ENCODE measurements at places on chromosomes 11 and 22. TPM values are rescaled to one million over a fixed set of nuclear protein-coding genes. Genes with fewer than 3 reads are reported as not detected.

GAB4 gene
- total RNA-seq: not detected

CRYBB2 gene
- total RNA-seq: not detected

GRK3 gene
- total RNA-seq: 19.4 TPM

PLEKHB1 gene
- total RNA-seq: 42.7 TPM

CHCHD10 gene
- total RNA-seq: 38.8 TPM

IRAG1 gene
- 6.1 TPM for total RNA-seq

LMO2 gene
- total RNA-seq: 0.49 TPM

DNAJB7 gene
- not detected for total RNA-seq

CALCA gene
- total RNA-seq: not detected

GRCh38 chr11:587978-588380 is 11.7 kb downstream of the PHRF1 start:
- no peaks in the 10 kb centered on the region for H3K27me3 ChIP-seq
- no peak overlapping the region for H3K27ac ChIP-seq
- peaks cover 9% of the 10 kb centered on the region for H3K36me3 ChIP-seq
- no peak overlapping the region for H3K4me3 ChIP-seq

- no peak overlapping the region for H3K27ac ChIP-seq
- H3K27me3 ChIP-seq: peaks cover 2% of the 10 kb centered on the region
- H3K4me1 ChIP-seq: no peaks in the 10 kb centered on the region
- H3K36me3 ChIP-seq: no peaks in the 10 kb centered on the region
- no peak for DNase-seq
These were observed 55.2 kb downstream of the SLC1A2 start for GRCh38 chr11:35363854-35364780.

DNA sequence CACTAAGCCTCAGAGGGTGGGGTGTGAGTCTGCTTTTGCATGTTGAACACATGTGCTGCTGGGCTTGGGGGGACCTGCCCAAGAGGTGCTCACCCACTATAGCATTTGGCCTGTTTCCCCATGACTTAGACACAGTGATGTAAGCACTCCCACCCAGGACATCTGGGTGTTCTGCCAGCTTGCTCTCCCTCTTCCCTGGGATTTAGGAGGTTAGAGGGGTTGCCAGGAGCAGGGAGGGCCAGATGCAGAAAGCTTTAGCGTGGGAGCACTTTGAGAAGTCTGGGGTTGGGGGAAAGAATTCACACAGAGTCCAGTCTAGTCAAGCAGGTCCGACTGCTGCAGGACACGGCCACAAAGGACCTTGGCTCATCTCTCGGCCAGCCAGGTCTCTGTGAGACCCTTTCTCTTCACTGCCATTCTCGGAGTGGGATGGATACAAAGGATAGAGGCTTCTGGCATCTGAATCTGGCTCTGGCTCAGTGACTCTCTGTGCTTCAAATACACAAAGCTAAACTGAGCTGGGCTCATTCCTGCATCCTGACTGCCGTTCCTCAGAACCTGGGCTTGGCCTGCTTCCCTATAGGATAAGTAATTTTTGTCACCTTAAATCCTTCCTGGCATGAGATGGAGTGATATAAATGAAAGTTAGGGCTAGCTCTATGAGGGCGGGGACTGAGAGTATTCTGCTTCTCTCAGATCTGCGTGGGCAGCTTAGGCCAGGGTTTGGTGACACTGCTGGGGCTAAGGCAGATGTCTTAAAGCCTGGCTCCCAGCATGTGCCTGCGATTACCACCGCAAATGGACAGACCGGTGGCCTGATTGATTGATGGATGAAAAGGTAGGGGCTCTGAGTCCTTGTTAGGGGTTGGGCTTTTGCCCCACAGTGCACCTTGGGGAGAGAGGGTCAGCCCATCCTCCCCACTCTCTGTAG is 14.5 kb downstream of the USP2 start:
- H3K36me3 ChIP-seq: no peaks in the 10 kb centered on the region
- peaks cover 43% of the 10 kb centered on the region for H3K4me1 ChIP-seq
- no peak overlapping the region for H3K4me3 ChIP-seq
- peaks cover 44% of the 10 kb centered on the region for H3K27me3 ChIP-seq

DNA sequence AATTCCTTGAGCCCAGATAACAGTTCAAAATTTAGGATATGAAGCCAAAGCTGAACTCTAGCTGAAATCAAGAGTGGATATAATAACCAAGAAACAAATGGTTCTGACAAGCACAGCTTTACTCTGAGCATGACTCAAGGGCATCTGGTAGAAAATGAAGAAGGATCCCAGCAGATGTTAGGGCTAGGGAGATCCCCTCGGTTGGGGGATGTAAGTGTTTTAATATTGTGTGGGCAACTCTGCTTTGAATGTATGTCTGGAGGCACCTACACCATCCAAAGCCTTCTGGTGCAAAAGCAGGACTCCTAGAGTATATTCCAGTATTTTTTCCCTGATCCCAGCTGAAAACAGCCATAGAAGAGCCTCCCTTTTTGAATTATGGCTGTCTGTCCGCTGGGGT is 61.7 kb downstream of the FLI1 start:
- H3K4me3 ChIP-seq: no peak overlapping the region
- peaks cover 17% of the 10 kb centered on the region for H3K4me1 ChIP-seq
- DNase-seq: no peak
- H3K36me3 ChIP-seq: no peaks in the 10 kb centered on the region

DNA sequence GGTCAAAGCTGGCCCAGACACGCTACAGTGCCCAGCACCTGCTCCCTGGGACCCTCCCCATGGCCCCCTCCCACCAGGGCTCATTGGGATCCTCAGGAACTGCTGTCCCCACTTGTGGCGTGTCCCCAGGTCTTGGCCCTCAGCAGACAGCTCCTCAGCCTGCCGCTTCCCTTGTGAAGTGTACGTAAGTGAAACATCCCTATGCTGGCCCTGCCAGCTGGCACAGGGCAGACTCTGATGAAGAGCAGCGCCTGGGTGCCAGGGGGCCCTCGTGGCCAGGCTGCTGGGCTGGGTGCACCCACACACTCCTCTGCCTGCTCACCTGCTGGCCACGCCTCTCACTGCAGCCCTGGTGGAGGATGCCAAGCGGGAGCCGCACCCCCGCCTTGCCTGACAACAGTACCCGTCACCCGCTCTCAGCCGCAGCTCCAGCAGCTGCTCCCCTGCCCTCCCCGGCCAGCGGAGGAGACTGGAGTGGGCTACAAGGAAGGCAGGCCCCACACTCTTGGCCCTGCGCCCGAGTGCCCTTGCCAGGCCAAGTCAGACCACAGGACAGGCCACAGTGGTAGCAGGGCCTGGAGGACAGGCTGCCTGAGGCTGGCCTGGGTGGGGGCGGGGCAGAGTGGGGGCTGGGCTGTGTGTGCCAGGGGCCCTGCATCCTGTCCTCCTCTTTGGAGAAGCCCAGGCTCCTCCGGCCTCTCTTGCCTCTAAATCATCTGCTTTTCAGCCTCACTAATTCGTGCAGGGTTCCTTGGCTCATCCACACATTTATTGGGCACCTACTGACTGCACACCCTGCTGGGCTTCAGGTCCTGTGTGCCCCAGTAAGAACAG is 39.5 kb downstream of the IGF2 start:
- H3K36me3 ChIP-seq: no peaks in the 10 kb centered on the region
- DNase-seq: no peak
- peaks cover 6% of the 10 kb centered on the region for H3K4me1 ChIP-seq
- H3K27ac ChIP-seq: no peak overlapping the region
- no peaks in the 10 kb centered on the region for H3K27me3 ChIP-seq
- H3K4me3 ChIP-seq: no peak overlapping the region

GRCh38 chr11:119918347-119918746 is 189.3 kb upstream of the NECTIN1 start:
- no peak overlapping the region for H3K4me3 ChIP-seq
- H3K36me3 ChIP-seq: no peaks in the 10 kb centered on the region
- H3K4me1 ChIP-seq: peaks cover 7% of the 10 kb centered on the region
- peak overlapping the region; percentile 63 for H3K27ac ChIP-seq
- no peak for DNase-seq
- H3K27me3 ChIP-seq: peaks cover 34% of the 10 kb centered on the region

DNA sequence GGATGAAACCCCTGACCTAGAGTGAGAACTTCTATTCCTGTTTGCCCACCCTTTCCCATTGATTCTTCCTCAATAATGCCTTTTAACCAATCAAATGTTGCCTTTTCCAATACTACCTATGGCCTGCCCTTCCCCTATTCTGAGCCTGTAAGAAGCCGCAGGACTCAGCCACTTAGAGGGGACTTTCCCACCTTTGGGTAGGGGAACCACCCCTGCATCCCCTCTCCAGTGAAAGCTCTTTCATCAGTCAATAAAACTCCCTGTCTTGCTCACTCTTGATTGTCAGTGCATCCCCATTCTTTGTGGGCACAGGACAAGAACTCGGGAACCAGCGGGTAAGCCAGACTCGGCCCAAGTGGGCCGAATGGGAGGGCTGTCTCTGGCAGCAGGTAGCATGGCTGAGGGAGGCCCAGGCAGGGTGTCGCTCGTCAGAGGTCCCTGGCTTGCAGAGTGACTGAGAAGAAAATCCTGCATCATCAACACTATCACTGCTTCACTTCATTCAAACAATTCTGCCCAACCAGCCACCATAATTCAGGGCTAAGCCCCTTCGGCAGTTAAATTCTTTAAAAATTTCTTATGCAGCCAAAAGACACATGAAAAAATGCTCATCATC is 30.4 kb downstream of the LDHAL6A start:
- DNase-seq: no peak
- no peak overlapping the region for H3K4me3 ChIP-seq
- H3K27me3 ChIP-seq: no peaks in the 10 kb centered on the region
- peaks cover 26% of the 10 kb centered on the region for H3K36me3 ChIP-seq
- H3K27ac ChIP-seq: no peak overlapping the region

DNA sequence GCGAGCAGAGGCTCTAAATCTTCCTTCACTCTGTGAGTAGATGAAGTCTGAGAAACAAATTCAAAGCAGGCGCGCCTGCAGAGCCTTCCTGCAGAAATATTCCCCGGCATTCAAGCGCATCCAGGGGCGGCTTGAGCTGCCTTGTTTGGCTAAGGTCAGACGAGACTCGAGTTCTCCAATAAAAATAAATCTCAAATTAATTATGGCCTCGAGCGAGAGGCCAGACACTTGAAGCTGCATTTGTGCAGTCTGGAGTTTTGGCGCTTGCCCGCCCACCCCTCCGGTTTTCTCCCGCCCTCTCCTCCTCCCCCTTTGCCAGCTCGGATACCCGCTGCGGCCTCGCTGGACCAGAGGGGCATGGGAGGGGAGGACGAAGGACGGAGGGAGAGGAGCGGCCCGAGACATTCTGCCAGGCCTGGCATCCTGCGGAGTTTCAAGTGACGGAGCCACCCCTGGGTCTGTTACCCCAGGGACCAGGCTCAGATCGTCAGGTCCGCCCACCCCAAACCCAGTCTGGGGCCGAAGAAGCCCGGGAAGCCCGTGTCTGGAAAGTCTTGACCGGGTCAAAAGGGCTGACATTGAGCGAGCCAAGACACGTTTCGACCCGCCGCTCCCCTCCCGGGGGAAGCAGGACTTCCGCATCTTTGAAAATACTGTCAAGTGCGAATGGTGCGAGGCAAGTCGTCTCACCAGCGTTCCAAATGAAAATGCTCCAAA is 3.8 kb upstream of the FLI1 start:
- H3K27ac ChIP-seq: no peak overlapping the region
- peak overlapping the region; percentile 59 for H3K4me3 ChIP-seq
- H3K36me3 ChIP-seq: peaks cover 4% of the 10 kb centered on the region
- no peak for DNase-seq

GRCh38 chr11:104653407-104653806 is 244.9 kb downstream of the CASP12 start:
- H3K4me3 ChIP-seq: no peak overlapping the region
- no peak overlapping the region for H3K27ac ChIP-seq
- no peaks in the 10 kb centered on the region for H3K4me1 ChIP-seq
- no peaks in the 10 kb centered on the region for H3K36me3 ChIP-seq
- DNase-seq: no peak

- H3K36me3 ChIP-seq: peaks cover 35% of the 10 kb centered on the region
- peak overlapping the region; percentile 77 for H3K27ac ChIP-seq
- H3K4me1 ChIP-seq: no peaks in the 10 kb centered on the region
- H3K27me3 ChIP-seq: no peaks in the 10 kb centered on the region
- H3K4me3 ChIP-seq: no peak overlapping the region
- no peak for DNase-seq
These were observed 19.0 kb downstream of the TRIM5 start for GRCh38 chr11:5665746-5666401.

- peaks cover 3% of the 10 kb centered on the region for H3K4me1 ChIP-seq
- no peak for DNase-seq
- peak within 1 kb of the TSS; percentile 80 for H3K4me3 ChIP-seq
These were observed at the start of gene SHISA8 for GRCh38 chr22:41915035-41915785. TSS of gene SHISA8 (minus strand) at chr22:41915074. CDS start at chr22:41914667, 407 bp downstream.

GRCh38 chr22:41411021-41411851 is 29.5 kb downstream of the TEF start:
- H3K36me3 ChIP-seq: no peaks in the 10 kb centered on the region
- no peak for DNase-seq
- peak overlapping the region; percentile 5 for H3K27ac ChIP-seq
- H3K27me3 ChIP-seq: no peaks in the 10 kb centered on the region

GRCh38 chr11:74673693-74674360 is 57.4 kb downstream of the CHRDL2 start:
- no peaks in the 10 kb centered on the region for H3K27me3 ChIP-seq
- H3K36me3 ChIP-seq: peaks cover 4% of the 10 kb centered on the region
- peak overlapping the region; percentile 89 for H3K27ac ChIP-seq

GRCh38 chr11:112156153-112156955 is 7.5 kb downstream of the IL18 start:
- no peaks in the 10 kb centered on the region for H3K27me3 ChIP-seq
- no peak overlapping the region for H3K27ac ChIP-seq
- H3K36me3 ChIP-seq: no peaks in the 10 kb centered on the region
- H3K4me1 ChIP-seq: no peaks in the 10 kb centered on the region
- H3K4me3 ChIP-seq: no peak overlapping the region

- no peaks in the 10 kb centered on the region for H3K36me3 ChIP-seq
- DNase-seq: no peak
- no peak overlapping the region for H3K27ac ChIP-seq
- peaks cover 38% of the 10 kb centered on the region for H3K4me1 ChIP-seq
These were observed 54.2 kb downstream of the LGR4 start for GRCh38 chr11:27418356-27418755.

DNA sequence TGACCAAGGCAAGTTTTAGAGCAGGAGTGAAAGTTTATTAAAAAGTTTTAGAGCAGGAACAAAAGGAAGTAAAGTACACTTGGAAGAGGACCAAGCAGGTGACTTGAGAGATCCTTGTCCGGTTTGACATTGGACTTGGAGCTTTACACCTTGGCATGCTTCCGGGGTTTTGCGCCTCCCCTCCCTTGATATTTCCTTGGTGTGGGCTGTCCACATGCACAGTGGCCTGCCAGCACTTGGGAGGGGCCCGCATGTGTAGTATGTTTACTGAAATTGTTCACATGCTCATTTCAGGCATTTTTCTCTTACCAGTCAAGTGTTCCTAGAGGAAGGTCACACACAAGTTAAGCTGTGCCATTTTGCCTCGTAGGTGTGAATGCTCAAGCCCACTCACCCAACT is 19.0 kb upstream of the THRSP start:
- no peak overlapping the region for H3K27ac ChIP-seq
- no peak for DNase-seq
- peaks cover 23% of the 10 kb centered on the region for H3K4me1 ChIP-seq
- no peaks in the 10 kb centered on the region for H3K27me3 ChIP-seq

- no peaks in the 10 kb centered on the region for H3K4me1 ChIP-seq
- no peak for DNase-seq
- no peak overlapping the region for H3K27ac ChIP-seq
- no peak overlapping the region for H3K4me3 ChIP-seq
- H3K36me3 ChIP-seq: no peaks in the 10 kb centered on the region
These were observed 10.9 kb downstream of the MTMR2 start for GRCh38 chr11:95912902-95913560.

Measured in neural crest cell (in vitro differentiated cells).